ENCODE measurements at places on chromosomes 7 and 10. TPM values are rescaled to one million over a fixed set of nuclear protein-coding genes. Genes with fewer than 3 reads are reported as not detected.

- no peak overlapping the region for H3K27ac ChIP-seq
- no peak for DNase-seq
Measured at GRCh38 chr7:16233517-16233916, 187.8 kb downstream of the CRPPA start.

- peaks cover 12% of the 10 kb centered on the region for H3K27me3 ChIP-seq
- no peak for DNase-seq
- peak overlapping the region; percentile 39 for H3K4me3 ChIP-seq
- H3K27ac ChIP-seq, result peak overlapping the region; percentile 42
- H3K36me3 ChIP-seq, result peaks cover 32% of the 10 kb centered on the region
Measured at GRCh38 chr7:2029211-2029905, 203.4 kb downstream of the MAD1L1 start.

DNA sequence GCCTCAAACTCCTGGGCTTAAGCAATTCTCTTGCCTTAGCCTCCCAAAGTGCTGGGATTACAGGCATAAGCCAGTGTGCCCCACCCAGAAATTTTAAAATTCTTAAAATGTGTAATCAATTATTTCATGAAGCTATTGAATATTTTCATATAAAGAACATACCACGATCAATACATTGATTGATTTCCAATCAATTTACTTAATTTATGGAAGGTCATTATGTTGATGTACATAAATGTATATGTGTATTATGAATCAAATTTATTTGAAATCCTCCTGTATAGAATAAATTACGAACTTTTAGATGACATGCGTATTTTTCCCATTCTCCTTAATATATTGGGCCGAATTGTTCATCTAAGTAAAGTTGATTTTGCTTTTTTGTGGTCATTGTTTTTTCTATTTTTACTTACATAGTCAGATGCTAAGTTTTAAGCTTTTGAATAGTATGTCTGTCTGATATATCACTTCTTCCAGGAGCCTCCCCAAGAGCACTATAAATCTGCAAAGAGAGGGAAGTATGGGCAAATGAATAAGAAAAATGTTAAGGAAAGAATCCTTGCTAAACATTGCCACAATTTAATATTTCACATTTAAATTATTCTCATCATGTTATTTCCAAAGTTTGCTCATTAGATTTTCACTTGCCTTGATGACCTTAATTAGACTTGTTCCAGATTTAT is 35.3 kb downstream of the SKIDA1 start:
- H3K27ac ChIP-seq, result no peak overlapping the region
- H3K4me3 ChIP-seq, result no peak overlapping the region
- peaks cover 12% of the 10 kb centered on the region for H3K4me1 ChIP-seq

DNA sequence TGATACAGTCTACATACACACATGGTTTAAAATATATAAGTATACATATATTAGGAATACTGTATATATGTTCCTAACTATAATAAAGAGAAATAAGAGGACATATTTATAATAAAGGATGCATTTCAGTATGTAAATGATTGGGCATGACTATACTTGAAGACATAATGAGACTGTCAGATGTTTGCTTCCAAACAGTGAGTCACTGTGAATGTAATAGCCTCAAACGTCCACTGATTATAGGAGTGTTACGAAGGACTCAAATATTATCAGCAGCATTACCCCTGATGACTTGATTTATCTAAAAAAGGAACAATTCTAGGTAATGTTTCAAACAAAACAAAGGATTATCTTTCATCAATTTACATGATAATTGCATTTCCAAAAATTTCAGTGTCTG is 39.9 kb upstream of the NRBF2 start:
- peaks cover 2% of the 10 kb centered on the region for H3K27me3 ChIP-seq
- H3K27ac ChIP-seq, result no peak overlapping the region
- DNase-seq, result no peak
- H3K36me3 ChIP-seq, result no peaks in the 10 kb centered on the region

DNA sequence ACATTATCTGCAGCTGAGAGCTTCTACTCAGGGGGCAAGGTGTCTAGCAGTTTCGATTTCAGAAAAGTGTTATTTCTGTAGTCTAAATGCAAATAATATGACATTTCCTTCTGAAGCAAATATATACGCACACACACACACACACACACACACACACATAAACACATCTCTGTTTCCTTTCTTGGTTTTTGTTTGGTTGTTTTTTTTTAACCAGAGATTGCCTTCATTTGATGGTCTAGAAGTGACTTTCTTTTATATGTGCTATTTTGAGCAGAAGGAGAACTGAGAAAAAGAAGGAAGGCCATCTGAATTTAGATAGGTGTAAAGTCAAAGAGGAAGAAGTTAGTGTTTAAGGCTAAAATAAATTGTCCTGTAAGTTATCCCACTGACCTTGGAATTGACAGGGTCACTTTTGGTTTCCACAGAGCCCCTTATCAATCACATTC is 142.2 kb downstream of the TRIL start:
- H3K27ac ChIP-seq, result no peak overlapping the region
- no peaks in the 10 kb centered on the region for H3K4me1 ChIP-seq
- no peaks in the 10 kb centered on the region for H3K36me3 ChIP-seq
- H3K27me3 ChIP-seq, result no peaks in the 10 kb centered on the region

- H3K36me3 ChIP-seq, result peaks cover 3% of the 10 kb centered on the region
- H3K27me3 ChIP-seq, result peaks cover 8% of the 10 kb centered on the region
- no peak overlapping the region for H3K27ac ChIP-seq
- H3K4me1 ChIP-seq, result peaks cover 6% of the 10 kb centered on the region
- H3K4me3 ChIP-seq, result no peak overlapping the region
- DNase-seq, result no peak
Measured at GRCh38 chr7:138166681-138167080, 90.4 kb downstream of the AKR1D1 start.

DNA sequence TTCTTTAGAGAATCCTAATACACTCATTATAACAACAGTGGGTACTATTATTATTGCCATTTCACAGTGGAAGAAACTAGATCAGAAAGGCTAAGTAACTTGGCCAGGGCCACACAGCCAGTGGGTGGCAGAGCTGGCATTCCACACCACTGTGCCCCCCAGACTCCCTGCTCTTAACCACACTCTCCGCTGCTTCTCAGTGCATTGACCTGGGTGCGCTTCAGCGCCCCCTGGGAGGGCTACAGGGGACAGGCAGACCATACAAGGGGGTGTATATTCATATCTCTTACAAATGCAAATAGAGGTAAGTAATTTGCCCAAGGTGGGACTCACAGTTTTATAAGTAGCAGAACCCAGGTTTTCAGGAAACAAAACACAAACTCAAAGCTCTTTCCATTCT is 77.0 kb upstream of the NMT2 start:
- no peak overlapping the region for H3K4me3 ChIP-seq
- no peak overlapping the region for H3K27ac ChIP-seq
- H3K4me1 ChIP-seq, result no peaks in the 10 kb centered on the region
- H3K36me3 ChIP-seq, result no peaks in the 10 kb centered on the region
- no peak for DNase-seq
- no peaks in the 10 kb centered on the region for H3K27me3 ChIP-seq

DNA sequence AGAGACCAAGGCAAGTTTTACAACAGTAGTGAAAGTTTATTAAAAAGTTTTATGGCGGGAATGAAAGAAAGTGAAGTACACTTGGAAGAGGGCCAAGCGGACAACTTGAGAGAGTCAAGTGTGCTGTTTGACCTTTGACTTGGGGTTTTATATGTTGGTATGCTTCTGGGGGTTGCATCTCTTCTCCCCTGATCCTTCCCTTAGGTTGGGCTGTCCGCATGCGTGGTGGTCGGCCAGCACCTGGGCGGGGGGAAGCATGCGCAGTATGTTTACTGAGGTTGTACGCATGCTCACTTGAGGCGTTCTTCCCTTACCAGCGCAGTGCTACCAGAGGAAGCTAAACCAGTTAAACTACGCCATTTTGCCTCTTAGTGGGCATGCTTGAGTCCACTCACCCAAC is 31.9 kb downstream of the NUP42 start:
- DNase-seq, result no peak
- no peaks in the 10 kb centered on the region for H3K4me1 ChIP-seq
- H3K4me3 ChIP-seq, result no peak overlapping the region
- H3K36me3 ChIP-seq, result no peaks in the 10 kb centered on the region

DNA sequence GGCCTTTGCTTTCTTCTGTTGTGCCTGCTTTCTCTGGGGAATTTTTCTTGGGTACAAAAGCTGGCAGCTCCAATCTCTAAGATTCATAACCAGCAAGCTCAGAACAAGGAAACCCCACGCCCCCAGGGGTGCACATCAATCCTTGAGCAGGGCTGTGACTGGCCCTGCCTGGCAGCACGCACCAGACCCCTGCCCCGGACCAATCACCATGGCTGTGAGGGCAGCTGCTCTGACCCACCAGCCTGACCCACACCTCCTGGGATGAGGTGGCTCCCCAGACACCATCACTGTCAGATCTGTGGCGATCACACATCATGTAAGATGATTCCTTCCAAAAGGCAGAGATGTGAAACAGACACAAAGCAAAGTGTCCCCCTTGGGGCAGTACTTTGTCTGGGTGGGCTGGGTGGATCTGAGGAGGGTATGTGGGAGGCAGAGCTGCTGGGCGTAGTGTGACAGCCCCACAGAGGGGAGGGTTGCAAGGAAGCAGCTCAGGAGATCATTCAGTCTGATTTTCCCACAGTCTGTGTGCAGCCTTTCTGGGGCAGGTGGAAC is 175.5 kb upstream of the SHH start:
- peaks cover 2% of the 10 kb centered on the region for H3K27me3 ChIP-seq
- no peaks in the 10 kb centered on the region for H3K4me1 ChIP-seq
- DNase-seq, result no peak
- H3K36me3 ChIP-seq, result no peaks in the 10 kb centered on the region

The AEBP1 gene
- 1.5 TPM for polyA plus RNA-seq

The ENTPD1 gene
- polyA plus RNA-seq, result 1.8 TPM

The PBLD gene
- polyA plus RNA-seq, result 1.5 TPM

The HTR5A gene
- not detected for polyA plus RNA-seq

Data from immature natural killer cell (primary cell).